RPMI7951 (cell line): ENCODE measurements at places on chromosomes 3 and 15. TPM values are rescaled to one million over a fixed set of nuclear protein-coding genes. Genes with fewer than 3 reads are reported as not detected.

GRCh38 chr15:74530771-74531143 is 10.3 kb upstream of the ARID3B start:
- no peak for DNase-seq

GRCh38 chr15:31329640-31330010 is 3.0 kb downstream of the KLF13 start:
- no peak for DNase-seq

DNA sequence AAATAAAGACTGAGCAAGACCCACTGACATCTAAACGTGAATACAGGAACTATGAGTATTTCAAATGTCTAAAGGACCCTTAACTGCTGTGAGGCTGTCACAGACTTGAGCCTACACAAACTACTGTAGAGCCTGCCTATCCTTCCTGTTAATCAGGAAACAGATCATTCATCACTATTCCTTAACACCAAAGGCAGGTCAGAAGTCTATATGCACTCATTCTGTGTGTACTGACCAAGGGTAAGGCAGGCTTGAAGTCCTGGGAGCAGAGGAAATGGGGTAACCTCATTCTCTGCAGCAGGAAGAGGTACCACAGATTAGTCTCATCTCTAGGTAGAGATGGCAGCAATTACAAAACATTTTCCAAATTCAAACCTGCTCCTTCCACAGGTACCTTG is 30.7 kb downstream of the NPTN start:
- DNase-seq = no peak

UROC1 gene
- not detected in 2 replicates for total RNA-seq

SAMMSON gene
- 0.48 and 0.78 TPM in 2 replicates for total RNA-seq

HTR3D gene
- not detected in 2 replicates for total RNA-seq
